ENCODE measurements at places on chromosomes 3 and 15.
A peak's percentile ranks its signal among the peaks of the same experiment; 100 is the strongest.

- no peak for DNase-seq
Observed at GRCh38 chr15:39433376-39433775, 147.5 kb upstream of the THBS1 start.

DNA sequence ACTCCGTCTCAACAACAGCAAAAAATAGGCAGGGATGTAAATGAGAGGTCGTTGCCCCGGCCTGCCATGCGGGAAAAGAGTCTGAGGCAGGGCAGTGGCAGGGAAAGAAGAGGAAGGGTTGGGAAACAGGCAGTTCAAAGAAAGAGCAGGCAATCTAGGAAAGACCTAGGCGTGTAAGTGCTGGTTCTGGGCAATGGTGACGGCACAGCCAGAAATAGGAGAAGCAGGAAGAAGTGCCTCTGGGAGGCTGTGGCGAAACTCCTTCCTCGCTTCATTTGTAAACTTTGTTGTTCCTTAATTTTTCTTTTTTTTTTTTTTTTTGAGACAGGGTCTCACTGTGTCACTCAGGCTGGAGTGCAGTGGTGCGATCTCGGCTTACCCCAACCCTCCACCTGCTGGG lies 4.3 kb downstream of the SLC51A start:
- no peak for DNase-seq

GRCh38 chr3:100665230-100665629 lies 44.1 kb upstream of the TFG start:
- peak; percentile 43 for DNase-seq

DNA sequence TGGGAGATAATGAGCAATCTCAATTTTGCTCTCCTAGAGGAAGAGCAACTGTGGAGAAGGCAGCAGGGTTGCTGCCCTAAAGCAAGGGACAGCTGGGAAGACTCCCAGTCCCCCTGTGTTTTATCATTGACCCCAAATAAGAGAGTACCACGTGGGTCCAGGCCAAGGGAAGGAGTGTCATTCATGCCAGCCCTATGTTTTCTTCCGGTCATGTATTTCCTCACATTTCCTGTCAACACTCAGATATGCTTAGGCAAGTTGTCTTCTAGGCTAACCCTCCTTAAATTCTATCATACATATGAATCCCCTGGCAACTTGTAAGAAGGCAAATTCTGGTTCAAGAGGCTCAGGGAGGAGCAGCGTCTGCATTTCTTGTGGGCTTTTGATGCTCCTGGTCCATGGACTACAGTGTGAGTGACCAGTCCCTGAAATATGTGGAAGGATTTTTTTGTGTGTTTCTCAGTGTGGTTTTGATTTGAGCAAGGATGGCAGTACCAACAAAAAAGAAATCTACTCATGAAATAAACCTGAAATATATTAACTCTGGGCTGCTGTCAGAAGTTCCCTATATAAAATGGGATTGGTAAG lies 31.9 kb upstream of the RPP14 start:
- no peak for DNase-seq

DNA sequence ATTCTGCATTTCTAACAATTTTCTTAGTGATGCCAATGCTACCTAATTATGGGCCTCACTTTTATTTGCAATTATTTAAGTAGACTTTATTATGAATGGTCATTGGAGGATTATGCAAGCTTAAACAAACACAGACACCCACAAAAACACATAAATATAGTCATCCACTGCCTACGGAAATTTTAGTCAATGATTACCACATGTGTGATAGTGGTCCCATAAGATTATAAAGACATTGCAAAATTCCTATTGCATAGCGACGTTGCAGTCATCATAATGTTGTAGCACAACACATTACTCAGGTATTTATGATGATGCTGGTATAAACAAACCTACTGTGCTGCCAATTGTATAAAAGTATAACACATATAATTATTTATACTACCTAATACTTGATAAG lies 247.8 kb upstream of the ALCAM start:
- no peak for DNase-seq

DNA sequence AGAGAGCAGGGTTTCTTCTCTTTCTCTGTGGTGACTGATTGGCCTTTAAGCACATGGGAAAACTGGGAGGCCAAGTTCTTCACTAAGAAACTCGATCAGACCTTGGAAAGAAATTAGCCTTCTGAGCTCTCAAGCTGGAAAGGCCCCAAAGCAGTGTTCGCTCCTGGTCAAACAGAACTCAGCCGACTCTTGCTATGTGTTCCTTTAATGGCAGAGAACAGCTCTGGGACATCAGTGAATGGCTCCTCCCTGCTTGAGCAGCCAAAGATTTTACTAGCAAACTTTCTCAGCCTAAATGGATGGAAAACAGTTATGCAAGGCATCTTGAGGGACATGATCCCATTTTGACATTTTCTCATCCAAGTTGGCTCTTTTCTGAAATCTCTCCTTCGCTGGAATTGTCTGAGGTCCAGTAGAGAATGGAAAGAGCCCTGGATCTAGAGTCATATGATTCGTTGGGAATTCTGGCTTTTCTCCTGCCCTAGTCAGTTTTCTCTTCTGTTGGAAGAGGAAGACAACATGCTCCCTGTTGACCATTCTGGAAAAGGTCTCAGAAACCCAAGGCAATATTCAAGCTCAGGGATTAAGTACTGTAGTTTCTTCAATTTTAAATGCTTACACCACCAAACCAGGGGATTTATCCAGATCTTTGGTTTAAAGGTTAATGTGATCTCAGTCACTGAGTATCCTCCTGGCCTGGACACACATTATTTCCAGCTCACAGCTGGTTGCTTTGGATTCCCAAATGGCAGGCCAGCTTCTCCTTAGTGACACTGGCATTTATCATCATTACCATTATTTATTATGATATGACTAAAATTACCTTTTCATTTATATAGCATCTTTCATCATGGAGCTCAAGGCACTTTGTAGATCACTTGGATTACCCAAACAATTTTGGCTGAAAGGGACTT lies 319.6 kb downstream of the AGBL1 start:
- no peak for DNase-seq
